ENCODE measurements at places on chromosomes 6 and 20.

- peak; percentile 59 for DNase-seq
These were observed 254.2 kb downstream of the C6orf118 start for GRCh38 chr6:165055231-165055630.

DNA sequence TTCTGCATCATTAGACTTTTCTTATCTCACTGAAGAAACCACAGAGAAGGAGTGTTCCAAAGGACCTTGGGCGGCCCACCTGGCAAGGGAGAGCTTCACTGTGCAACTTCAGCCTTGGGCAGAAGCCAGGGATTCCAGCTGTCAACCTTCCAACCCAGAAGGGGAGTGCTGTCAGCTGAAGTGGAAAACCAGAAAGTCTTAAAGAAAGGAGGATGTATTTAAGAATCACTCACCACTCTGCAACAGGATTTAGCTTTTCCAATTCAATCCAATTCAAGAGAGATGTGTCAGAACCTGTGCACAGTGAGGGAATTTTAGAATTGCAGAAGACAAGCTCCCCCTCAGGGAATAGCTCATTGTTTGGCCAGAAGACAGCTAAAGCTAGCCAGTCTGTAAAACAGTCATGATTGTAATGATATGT is 553.7 kb downstream of the CD83 start:
- DNase-seq: no peak

- DNase-seq: no peak
These were observed 11.2 kb downstream of the PHIP start for GRCh38 chr6:79066828-79067227.

DNA sequence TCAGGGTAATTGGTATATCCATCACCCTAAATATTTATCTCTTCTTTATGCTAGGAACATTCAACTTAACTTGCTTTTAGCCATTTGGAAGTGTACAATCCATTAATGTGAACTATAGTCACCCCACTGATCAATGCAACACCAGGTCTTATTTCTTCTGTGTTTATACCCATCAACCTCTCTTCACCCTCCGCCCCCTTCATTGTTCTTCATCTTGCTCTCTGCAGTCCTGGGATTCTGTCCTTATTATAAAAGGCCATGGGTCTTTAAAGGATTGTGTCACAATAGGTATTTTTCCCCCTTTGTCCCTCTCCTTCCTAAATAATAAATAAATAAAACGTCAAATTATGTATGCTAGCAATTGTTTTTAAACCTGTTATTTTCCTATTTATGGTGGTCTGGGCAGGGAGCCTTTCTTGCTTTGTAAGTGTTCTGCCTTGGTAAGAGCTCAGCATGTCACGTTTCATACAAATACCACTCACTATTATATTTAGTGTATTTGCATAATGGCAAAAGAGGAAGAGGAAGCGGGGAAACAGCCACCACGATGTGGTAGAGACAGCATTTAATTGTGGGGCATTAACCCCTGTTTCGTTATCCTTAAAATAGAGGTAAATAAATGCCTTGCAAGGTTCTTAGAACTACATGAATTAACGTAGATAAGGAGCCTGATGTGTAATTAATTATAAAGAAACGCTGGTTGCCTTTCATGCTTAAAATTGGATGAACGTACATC is 1.9 kb downstream of the ABRACL start:
- DNase-seq: no peak

DNA sequence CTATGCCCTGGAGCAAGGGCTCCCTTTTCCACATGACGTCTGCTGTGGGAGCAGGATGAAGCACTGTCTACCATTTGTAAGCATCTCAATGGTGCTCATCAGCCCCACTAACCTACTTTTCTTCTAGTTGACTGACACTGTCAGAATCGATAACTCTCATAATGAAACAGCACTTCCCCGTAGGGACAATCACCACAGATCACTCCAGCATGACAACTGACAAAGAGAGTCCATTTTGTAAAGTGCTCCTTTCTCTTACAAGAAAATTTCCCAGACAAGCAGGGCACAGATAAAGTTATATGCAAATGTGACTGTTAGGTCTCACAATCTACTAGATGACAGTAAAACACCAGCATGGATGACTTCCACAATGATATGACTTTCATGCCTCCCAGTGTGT is 46.4 kb downstream of the HEBP2 start:
- no peak for DNase-seq

DNA sequence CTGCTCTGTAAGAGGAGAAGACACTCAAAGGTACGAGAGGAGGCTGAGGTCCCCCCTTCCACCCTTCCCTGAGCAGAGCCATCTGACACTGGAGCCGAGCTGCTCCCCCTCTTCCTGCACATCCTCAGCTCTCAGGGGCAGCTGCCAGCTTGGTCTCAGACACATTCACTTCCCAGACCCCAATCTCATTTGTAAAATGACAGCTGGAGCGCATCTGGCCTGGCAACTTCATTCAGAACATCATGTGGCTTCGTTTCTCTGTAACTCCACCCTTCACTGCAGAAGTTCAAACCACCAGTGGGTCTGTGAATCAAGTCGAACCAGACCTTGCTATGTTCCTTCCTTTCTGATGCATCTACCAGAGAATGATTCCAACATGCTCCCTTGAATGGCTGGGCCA is 145.6 kb upstream of the CDH4 start:
- DNase-seq: no peak

DNA sequence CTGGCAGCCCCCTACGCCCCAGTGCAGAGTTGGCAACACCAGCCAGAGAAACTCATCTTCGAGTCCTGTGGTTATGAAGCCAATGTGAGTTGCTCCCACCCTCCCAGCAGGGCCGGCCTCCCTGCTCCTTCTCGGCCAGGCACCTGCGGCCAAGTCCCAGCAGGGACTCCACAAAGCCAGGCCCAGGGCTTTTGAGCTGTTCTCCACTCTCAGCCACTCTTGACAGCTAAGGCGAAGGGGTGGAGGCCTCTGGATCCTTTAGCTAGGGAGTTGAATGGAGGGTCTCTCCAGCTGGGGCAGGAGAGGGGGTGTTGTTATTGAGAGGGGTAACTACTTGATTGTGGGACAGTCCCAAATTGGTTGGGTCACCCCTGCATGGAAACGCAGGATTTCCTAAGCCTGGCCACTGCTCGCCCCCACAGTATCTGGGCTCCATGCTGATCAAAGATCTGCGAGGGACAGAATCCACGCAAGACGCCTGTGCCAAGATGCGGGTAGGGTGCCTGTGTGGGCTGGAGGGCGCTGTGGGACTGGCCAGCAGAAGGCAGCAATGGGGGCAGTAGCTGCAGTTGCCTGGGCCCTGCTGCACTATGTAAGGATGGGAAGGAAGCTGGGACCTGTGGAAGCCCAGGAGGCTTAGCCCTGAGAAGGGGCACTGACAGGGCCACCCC is 58.3 kb downstream of the TCP11 start:
- DNase-seq: peak; percentile 47

GRCh38 chr20:25000268-25000801 is 7.8 kb upstream of the APMAP start:
- DNase-seq: peak; percentile 37

- no peak for DNase-seq
These were observed 14.0 kb upstream of the PLCB1 start for GRCh38 chr20:8118039-8118438.

DNA sequence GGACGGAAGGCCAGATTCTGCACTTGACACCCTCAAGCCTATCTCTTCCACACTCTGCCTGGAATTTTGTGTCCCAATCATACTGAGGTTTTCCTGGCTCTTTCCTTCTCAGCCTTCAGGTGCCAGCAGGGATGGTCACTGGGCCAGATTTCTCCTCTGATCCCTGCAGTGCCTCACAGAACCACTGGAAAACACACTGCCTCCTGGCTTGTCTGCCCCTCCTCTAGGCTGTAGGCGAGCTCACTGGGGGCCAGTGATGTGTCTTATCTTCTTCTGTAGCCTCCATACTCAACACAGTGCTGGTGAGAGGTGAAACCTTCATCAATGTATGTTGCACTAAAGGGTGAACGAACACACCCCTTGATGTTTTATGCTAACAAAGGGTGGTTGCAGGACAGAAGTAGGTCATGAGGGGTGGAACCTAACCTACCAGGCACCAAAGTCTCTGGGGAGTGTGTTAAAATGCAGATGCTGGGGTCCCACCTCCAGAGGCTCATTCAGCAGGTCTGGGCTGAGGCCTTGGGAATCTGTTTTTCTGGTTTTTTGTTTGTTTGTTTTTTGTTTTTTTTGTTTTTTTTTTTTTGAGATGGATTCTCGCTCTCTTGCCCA is 80.3 kb downstream of the CDH26 start:
- peak; percentile 48 for DNase-seq

DNA sequence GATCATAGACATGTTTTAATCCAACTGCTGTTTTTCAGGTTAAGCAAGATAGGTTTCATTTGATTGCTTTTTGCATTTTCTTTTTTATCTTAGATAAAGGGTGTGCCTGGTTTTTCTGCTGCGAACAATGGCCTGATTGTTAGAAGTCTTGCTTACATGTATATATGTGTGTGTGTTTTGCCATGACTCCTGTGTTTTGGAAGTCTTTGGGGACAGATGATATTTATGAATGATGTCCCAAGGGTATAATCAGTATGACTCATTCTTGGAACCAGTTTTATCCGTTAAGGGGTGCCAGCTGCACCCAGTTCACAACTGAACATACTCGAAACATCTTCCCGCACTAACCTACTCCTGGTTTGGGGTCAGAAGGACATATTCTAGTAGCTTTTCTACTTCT is 230.1 kb upstream of the SUPT3H start:
- DNase-seq: no peak

DNA sequence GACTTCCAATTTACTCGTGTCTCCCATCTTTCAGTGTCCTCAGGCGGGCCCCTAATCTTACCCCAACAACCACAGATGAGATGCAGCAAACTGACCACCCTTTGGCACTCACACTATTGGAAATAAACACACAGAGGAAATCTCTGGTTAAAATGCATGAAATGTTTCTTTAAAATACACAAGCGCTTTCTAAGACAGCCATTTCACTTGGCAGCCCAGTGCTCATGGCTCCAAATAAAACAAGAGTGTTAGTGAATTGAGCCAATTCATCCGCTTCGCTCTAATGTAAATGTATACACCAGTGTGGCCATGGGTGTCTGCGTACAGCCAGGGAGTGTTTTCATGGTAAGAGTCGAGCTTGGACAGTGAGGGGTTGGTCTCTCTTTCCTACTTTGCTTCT is 282.9 kb downstream of the CLIC5 start:
- DNase-seq: no peak

DNA sequence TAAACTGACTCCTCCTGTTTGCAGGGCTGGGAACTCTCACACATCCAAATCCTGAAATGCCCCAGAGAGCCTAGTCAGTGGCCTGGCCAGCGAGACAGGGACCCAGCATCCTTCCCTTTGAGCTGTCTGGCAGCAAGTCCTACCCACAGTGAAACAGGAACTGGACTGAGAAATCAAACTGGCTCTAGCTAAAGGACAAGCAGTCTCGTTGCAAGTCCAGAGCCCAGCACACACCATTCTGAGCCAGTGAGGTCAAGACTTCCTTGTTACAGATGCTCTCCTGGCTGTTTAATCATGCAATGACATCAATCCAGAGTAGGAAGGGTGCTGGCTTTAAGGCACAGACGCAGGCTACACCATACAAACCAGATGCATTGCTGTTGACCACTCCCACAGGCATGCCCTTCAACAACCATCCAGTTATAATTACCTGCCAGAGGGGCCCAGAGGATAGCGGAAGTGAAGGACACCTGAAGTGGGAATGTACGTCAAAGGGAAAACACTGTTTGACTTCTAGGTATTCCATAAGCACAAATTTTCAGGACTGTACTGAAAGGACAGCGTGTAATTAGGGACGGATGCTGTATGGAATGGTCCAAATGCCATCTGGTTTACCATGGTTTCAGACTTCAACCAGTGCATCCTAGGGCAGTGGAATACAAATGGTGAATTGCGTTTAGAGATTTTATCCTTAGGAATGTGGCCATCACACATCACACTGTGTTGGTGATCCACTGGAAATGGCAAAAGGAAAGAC is 114.4 kb downstream of the SLC23A2 start:
- DNase-seq: no peak

GRCh38 chr20:50381771-50382593 is 128.2 kb upstream of the PTPN1 start:
- no peak for DNase-seq

DNA sequence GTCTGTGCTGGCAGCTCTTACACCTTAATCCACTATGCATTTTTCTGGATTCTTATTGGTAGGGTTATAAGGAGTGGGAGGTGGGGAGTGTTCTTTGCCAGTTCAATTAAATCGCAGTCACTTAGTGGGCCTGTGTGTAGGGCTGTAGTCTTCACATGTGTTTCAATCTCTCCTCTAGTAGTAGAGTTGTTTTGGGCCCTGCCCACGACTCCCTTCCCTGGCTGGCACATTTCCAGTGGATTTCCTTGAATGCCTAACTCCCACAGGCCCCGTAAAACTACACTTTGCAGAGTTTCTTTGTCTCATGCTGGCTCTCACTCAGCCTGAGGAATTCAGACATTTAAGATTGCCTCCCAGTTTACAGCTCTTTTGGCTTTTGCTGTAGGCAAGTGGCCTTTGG is 414.0 kb upstream of the OPRM1 start:
- peak; percentile 86 for DNase-seq

DNA sequence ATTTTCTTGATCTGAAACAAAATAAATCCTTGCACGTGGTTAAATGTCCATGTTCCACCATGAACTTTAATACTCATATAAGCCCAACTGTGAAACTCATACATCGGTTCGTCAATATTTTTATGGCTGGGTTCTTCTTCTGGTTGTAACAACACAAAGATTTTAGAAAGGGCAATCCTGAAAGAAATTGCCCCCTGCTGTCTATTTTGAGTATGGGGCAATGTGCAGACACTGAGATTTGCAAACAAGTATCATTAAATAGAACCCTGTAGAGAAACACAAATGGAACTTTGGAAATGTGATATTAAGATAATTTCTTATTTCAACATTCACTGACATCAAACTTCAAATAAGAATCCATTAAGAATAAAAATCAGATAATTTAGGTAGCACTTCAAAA is 80.2 kb upstream of the PHACTR1 start:
- no peak for DNase-seq
